ENCODE measurements at places on chromosomes 13 and 19. TPM values are rescaled to one million over a fixed set of nuclear protein-coding genes. Genes with fewer than 3 reads are reported as not detected.

Gene RGL3
- total RNA-seq, result not detected

Gene ATXN8OS
- not detected for total RNA-seq

Gene PLPPR3
- total RNA-seq, result not detected

Gene FFAR2
- not detected for total RNA-seq

Gene ZNF274
- 19.5 TPM for total RNA-seq

Gene MAG
- not detected for total RNA-seq

Gene KANK2
- 3.8 TPM for total RNA-seq

Gene SKA3
- 35.0 TPM for total RNA-seq

Gene VAV1
- 97.2 TPM for total RNA-seq

Gene ERCC5
- total RNA-seq, result 143 TPM

Gene ZNF606
- 11.9 TPM for total RNA-seq

Gene GPC6
- not detected for total RNA-seq

Gene CGB3
- total RNA-seq, result not detected

Gene LIM2
- not detected for total RNA-seq

Gene ZNF681
- 12.9 TPM for total RNA-seq

Gene EGLN2
- total RNA-seq, result 239 TPM

Gene NPAS1
- not detected for total RNA-seq

Gene MEIOSIN
- not detected for total RNA-seq

All from naive thymus-derived CD4-positive, alpha-beta T cell (primary cell).